ENCODE measurements at places on chromosomes 5 and 9. TPM values are rescaled to one million over a fixed set of nuclear protein-coding genes. Genes with fewer than 3 reads are reported as not detected.

Gene MARCHF11
- not detected for total RNA-seq

Gene REEP2
- 17.5 TPM for total RNA-seq

Gene PCDHB2
- 1.6 TPM for total RNA-seq

Gene AK1
- total RNA-seq: 40.0 TPM

Gene POLR1E
- 23.2 TPM for total RNA-seq

Gene SEC16A
- total RNA-seq: 12.7 TPM

Gene PCSK1
- 1.3 TPM for total RNA-seq

Gene MIGA2
- 22.7 TPM for total RNA-seq

Gene LCN1
- total RNA-seq: 0.65 TPM

Gene PDLIM4
- total RNA-seq: 53.3 TPM

Gene LHX6
- total RNA-seq: not detected

Gene SLC34A1
- total RNA-seq: not detected

Gene MOB3B
- 0.14 TPM for total RNA-seq

Gene FER
- total RNA-seq: 20.1 TPM

Gene RGS7BP
- total RNA-seq: under 0.01 TPM

All from smooth muscle cell of bladder (primary cell).